ENCODE measurements at places on chromosomes 4 and X.

DNA sequence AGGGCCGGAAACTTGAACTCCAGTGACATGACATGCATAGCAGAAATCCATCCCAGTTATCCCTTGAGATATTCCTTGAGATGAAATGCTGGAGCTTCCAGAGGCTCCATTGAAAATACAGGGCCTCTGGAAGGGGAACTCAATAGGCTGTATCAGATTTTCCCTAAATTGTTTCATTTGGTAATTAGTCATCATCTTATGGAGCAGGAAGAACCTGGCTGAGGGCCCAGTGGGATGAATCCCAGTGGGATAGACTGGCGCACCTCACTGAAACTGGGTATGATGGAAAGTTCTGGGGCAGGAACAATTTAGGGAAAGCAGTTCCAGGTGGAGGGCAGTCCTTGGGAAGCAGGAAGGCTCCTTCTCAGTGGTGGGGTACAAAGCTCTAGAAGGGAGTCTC, 307.8 kb upstream of the DIPK2B start:
- no peak for DNase-seq

- no peak for DNase-seq
These were observed 47.0 kb downstream of the NUDT9 start for GRCh38 chr4:87469390-87469789.

DNA sequence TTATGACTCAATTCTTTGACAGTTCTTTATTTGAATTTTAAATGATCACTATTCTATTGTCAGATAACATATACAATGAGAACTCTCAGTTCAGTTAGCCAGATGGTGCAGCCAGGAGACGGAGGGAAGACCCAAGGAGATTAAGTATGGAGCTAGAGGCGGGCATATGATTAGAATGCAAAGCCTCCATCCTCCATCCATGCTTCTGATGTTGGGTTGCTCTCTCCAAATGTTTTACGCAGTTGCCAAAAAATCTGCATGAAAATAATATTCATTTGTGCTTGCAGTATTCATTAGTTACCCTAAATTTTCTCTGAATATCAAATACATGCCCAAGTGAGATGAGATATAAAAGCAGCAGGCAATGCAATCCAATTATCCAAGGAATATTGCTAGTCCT, 874.8 kb downstream of the C4orf33 start:
- DNase-seq = no peak

DNA sequence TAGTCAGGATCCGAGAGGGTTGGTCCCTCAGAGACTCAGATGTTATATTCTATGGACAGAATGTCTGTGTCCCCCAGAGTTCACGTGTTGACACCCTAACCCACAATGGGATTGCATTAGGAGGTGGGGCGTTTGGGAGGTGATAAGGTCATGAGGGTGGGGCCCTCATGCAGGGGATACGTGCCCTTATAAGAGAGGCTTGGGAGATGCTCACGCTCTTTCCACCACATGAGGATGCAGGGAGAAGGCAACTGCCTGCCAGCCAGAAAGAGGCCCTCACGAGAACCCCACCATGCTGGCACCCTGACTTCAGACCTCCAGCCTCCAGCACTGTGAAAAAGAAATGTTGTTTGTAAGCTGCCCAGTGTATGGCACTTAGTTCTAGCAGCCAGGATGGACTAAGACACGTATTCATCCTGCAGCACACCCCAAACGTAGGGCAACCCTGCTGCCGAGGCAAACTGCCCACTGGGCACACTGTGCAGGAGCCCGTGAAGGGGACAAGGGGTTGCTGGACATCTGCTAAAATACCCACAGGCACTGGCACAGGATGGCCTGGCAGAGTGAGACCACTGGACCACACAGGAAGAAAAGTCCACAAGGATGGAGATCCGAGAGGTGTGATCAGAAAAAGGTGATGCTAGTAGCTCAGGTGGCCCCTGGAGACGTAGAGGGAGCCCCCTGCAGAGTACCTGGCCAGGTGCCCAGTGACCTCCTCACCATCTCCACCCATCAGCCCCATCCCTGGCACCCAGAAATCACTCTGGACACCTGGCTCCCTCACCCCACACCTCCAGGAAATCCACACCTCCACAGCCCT, 62.7 kb downstream of the HTRA3 start:
- DNase-seq = no peak

DNA sequence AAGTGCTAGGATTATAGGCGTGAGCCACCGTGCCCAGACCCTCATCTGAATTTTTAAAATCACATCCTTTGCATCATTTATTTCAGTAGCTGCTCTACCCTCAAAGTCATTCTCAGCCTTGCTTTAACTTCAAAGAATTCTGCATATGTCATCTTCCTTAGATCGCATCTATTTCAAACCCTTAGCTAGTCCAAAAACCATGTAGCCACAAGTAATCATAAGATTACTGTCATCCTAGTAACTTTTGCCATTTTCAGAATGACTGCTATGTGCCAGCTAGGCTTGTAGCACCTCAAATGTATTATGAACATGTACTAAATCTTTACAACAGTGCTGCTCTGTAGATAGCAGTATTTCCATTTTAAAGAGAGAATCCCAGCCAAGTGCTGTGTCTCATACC, 45.5 kb upstream of the KLF3 start:
- DNase-seq = no peak

- no peak for DNase-seq
These were observed 261.2 kb downstream of the TRIML1 start for GRCh38 chr4:188400451-188400850.

DNA sequence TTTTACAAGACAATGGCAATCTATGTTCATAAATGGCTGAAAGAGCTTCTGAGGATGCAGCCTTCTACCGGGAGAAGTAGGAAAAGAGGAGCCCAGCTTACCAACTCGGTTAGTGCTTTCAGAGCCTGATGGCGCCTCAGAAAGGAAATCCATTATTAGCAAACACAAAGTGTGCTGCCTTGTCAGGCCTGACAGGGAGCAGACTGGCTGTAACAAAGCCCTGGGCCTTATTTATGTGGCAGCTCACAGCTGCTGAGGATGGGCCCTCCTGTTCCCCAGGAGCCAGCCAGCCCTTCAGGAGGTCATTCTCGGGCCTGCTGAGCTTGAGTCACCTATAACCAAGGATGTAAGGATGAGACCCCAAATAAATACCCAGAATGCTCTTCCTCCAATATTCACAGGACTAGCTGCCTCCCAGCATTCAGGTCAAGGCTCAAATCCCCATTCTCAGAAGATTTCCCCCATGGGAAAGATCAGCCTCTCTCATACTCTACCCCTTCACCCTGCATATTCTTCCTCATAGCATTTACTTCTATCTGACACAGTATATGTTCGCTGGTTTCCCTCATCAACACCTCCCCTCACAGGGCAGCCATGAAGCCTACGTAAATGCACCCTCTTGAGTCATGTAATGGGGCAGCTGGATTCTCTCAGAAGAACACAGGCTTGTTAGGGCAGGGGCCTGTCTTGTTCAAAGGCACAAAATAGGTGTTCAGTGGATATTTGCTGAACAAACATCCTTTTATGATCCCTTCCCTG, 227.0 kb upstream of the RASGEF1B start:
- no peak for DNase-seq
